ENCODE measurements at places on chromosomes 2 and 18.

- DNase-seq = no peak
These were observed 9.9 kb upstream of the ATIC start for GRCh38 chr2:215301994-215302393.

DNA sequence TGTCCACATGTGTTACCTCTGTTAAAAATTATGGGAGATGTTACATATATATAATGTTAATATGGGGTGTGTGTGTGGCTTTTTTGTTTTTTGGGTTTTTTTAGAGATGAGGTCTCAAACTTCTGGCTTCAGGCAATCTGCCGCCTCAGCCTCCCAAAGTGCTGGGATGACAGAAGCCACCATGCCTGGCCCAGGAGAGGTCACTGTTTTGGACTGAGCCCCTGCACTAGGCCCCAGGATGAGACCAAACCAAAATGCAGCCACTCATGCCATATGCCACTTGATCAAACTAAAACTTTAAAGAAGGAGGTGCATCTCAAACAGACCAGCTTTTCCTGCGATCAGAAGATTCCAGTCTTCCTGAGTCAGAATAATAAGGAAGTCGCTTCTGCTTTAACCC is 2.5 kb downstream of the ADI1 start:
- DNase-seq = no peak

GRCh38 chr18:3264362-3264761 is 2.4 kb downstream of the MYL12B start:
- DNase-seq = no peak

- DNase-seq = no peak
These were observed 235.3 kb downstream of the ZNF516 start for GRCh38 chr18:76259711-76260110.

DNA sequence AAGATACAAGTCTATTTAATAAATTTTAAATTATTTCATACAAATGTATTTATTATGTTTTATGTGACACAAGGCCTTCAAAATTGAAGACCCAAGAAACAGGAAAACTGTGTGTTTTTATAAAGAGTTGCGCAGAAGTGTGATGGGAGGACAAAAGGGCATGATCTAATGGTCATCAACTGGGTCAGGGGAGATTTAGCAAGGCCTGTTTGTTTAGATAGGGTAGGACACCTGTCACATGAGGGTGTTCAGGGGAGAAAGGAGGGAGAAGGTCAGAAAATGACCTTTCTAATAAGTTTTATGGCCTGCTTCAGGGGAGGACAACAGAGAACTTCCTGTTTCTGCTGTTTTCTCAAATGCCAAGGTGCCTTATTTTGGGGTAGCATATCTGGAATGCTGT is 528.8 kb downstream of the STK39 start:
- no peak for DNase-seq

- DNase-seq = no peak
These were observed 325.3 kb upstream of the MEX3C start for GRCh38 chr18:51522821-51523220.

DNA sequence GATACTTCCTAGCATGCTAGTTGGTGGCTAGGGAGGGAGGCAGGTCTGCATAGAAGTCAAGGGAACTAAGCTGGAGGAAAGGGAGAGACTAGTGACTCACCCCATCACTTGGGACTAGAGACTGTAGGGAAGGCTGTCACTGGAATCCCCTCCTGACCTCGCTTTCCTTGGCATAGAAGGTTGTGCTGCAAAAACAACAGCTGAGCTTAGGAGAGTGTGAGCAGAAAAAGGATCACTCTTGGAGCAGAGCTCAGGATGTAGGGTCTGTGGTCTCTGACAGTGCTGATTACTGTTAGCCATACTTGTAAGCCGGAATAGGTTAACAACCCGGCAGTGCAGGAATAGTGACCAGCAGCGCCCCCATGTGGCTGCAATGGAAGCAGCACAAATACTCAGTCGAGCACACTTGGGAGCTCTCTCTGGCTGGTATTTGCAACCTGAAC is 66.9 kb upstream of the SMAD2 start:
- DNase-seq = peak; percentile 38

DNA sequence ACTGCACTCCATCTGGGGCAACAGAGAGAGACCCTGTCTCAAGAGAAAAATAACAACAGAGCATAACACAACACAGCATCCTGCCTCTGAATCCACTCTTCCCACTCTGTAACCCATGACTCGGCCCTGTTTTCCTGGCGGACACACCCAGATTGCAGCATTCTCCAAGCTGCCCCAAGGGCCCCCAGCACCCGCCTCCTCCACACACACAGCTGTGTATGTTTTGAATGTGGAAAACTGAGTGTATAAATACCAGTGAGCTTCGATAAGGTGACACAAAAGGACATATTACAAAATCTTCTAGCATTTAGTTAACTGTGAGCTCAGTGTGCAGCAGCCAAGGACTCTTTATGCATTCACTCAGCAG is 13.0 kb downstream of the IMPA2 start:
- DNase-seq = no peak

DNA sequence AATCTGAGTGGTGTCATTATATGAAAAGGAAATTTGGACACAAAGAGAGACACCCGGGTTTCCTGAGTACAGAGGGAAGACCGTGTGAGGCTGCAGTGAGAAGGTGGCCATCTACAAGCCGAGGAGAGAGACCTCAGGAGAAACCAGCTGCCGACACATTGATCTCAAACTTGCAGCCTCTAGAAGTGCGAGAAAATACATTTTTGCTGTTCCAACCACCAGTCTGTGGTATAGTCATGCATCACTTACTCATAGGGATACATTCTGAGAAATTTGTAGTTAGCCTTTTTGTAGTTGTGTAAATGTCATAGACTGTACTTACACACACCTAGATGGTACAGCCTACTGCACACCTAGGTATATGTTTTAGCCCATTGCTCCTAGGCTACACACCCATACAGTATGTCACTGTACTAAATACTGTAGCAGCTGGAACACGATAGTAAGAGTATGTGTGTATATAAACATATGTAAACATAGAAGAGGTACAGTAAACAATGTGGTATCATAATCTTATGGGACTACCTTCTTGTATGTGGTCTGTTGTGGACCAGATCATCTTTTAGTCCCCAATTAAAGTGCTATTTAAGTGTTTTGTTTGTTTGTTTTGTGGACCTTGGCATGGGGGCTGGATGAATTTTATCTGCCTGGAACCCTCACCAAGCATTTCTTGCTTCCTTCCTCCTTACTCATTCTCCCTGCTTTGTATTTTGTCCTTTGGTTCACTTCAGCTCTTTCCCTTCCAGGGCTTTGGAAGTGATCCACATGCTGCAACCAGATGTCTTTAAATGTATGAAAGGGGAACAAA is 38.3 kb upstream of the SESTD1 start:
- no peak for DNase-seq

GRCh38 chr2:3117650-3118216 is 259.9 kb downstream of the EIPR1 start:
- no peak for DNase-seq
